Activated CD4-positive, alpha-beta T cell treated with anti-CD3 and anti-CD28 coated beads, Interleukin-2, amount 10 ng/mL, durations not matched to agents 7 days and 5 days (primary cell): ENCODE measurements at places on chromosomes 16 and 17.

GRCh38 chr17:51764387-51764971, 394.0 kb downstream of the CA10 start:
- DNase-seq: peak; percentile 59

GRCh38 chr17:38464723-38465390, 36.6 kb downstream of the ARHGAP23 start:
- no peak for DNase-seq

DNA sequence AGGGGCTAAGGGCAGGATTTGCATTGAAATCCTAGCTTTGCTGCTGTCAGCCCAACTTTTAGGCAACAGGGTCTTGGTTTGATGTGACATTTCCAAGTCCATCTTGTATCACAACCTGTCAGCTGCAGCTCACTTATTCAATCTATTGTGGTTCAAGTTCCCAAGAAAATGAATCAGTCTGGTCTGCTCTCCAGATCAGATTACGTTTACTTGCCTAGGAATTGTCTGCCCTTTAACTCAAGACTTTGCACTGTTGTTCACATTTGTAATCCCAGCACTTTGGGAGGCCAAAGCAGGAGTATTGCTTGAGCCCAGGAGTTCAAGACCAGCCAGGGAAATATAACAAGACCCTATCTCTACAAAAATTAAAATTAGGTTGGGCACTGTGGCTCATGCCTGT, 10.0 kb downstream of the STX4 start:
- no peak for DNase-seq

DNA sequence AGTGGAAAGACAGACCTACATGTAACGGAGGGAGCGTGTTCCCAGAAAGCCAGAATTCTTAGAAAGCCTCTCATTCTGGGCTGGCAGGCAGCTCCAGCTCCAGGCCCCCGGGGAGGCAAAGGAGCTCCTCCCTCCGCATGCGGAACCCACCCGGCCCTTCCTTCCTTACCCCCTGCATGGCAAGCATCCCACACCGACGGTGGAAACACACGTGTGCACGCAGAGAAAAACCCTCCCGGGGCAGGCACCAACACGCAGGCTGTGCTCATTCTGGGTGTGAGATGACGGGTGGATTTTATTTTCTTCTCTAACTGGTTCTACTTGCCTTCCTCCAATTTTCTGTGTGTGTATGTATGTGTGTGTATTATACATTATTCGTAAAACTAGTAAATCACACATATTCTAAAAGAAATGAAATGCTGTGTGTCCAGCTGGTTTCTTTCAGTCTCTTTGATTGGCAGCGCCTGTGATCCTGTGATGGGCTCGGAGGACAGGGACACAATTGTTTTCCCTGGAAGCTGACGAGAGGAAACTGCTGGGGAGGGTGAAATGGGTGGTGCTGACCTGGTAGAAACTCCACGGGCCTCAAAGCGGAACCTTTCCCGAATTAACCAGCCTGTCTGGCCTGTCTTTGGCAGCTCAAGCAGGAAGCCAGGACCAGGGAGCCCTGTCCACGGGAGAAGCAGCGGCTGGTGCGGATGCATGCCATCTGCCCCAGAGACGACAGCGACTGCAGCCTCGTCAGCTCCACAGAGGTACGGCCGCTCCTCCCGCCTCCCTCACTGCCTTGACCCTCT, 22.2 kb downstream of the CARD14 start:
- no peak for DNase-seq

DNA sequence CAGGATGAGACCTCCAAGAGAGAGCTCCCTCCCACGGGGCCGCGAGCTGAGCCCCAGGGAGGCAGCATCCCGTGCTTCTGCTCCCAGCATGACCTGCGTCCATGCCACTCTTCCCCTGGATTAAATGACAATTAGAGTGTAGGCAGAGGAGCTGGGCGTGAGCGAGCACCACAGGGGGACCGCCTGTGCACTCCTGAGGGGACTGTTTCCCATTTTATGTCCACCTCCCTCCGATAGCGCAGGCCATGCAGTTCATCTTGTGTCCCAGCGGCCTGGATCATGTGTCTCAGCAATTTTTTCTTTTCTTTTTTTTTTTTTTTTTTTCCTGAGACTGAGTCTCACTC, 5.8 kb upstream of the IL17C start:
- DNase-seq: no peak

- DNase-seq: no peak
These were observed 47.1 kb upstream of the TEKT3 start for GRCh38 chr17:15388356-15389041.

- no peak for DNase-seq
These were observed 120.6 kb upstream of the RPL38 start for GRCh38 chr17:74082886-74083285.

- DNase-seq: no peak
These were observed 2.3 kb downstream of the NGFR start for GRCh38 chr17:49497148-49498028.

- peak; percentile 73 for DNase-seq
These were observed 12.0 kb upstream of the MEOX1 start for GRCh38 chr17:43673516-43674323.

DNA sequence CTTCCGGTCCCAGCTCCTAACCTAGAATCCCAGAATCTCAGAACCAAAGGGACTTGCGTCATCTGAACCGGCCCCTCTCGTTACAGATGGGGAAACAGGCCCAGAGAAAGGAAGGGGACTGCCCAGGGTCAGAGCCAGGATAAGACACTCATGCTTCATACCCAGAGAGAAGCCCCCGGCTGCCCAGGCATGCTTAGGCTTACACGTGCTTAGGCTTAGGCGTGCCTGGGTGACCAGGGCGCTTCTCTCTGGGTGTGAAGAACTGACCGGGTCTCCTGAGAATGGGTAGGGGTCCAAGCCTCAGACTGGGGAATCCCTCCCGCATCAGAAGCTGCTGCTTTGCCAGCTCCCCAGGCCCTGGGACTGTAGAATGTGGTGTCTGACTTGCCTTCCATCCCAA, 29.9 kb upstream of the DNAI2 start:
- no peak for DNase-seq

GRCh38 chr16:4386451-4386805, 14.8 kb downstream of the VASN start:
- DNase-seq: no peak

GRCh38 chr16:10949424-10949970, 5.1 kb downstream of the CLEC16A start:
- DNase-seq: peak; percentile 79

- no peak for DNase-seq
These were observed 120.3 kb downstream of the CHD9 start for GRCh38 chr16:53175118-53175517.

DNA sequence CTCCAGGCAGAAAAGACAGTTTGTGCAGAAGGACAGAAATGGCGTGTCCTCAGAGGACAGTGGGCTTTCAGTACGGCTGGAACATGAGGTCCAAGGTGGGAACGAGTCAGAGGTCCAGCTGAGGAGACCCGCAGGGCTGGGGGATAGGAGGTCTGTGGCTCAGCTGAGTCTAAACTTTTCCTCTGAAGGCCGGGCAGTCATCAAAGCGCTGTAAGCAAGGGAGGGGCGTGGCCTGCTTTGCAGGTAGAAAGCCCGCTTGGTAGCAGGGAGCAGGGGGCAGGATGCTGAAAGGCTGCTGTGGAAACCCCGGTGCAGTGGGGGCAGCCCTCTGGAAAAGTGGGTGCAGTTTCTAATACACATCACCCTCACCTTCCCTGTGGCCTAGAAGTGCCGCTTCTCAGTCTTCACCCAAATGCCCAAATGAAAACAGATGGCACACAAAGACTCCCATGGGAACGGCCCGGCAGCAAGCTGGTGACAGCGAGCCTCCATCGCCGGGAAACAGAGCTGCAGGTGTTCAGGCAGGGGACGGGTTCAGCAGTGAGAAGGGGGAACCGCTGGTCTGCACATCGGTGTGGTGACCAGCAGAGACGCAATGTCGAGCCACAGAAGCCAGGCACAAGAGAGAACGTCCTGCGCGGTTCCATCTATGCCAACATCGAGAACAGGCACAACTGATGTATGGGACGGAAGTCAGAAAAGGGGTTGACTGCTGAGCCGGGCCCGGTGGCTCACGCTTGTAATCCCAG, 12.2 kb upstream of the OSGIN1 start:
- no peak for DNase-seq

DNA sequence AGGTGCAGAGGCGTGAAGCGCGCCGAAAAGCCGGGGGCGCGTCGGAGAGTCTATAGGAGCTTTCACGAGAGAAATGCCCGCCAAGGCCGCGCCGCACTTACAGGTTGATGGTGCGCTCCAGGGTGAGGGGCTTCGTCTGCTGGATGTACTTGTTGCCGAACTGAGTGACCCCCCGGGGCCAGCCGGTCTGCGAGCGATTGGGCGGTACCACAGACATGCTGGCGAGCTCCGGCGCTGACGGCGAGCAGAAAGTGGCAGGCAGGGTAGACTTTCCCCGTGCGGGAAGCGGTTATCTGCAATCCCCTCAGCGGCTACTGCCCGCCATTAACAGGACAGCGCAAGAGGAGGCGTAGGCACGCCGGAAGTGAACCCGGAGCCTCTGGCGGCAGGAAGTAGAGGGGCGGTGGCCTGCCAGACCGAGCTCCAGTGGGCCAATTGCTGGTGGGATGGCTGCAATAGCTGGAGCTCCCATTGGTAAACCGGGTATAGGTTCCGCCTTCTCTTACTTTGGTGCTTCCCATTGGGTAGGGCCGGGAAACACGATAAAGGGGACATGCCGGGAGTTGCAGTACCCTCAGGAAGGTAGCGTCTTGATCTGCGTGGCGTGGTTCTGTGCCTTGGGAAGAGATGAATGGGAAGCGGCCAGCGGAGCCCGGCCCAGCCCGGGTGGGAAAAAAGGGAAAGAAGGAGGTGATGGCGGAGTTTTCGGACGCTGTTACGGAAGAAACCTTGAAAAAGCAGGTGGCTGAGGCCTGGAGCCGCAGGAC, at the start of the genes NUDT21 and OGFOD1:
TSS of gene NUDT21 (minus strand) at position 347 of the 767 bp plus-strand sequence. CDS start at position 217, 130 bp downstream.
TSS of gene OGFOD1 (plus strand) at position 569 of the 767 bp plus-strand sequence. CDS start at position 628, 59 bp downstream.
- DNase-seq: peak; percentile 96

DNA sequence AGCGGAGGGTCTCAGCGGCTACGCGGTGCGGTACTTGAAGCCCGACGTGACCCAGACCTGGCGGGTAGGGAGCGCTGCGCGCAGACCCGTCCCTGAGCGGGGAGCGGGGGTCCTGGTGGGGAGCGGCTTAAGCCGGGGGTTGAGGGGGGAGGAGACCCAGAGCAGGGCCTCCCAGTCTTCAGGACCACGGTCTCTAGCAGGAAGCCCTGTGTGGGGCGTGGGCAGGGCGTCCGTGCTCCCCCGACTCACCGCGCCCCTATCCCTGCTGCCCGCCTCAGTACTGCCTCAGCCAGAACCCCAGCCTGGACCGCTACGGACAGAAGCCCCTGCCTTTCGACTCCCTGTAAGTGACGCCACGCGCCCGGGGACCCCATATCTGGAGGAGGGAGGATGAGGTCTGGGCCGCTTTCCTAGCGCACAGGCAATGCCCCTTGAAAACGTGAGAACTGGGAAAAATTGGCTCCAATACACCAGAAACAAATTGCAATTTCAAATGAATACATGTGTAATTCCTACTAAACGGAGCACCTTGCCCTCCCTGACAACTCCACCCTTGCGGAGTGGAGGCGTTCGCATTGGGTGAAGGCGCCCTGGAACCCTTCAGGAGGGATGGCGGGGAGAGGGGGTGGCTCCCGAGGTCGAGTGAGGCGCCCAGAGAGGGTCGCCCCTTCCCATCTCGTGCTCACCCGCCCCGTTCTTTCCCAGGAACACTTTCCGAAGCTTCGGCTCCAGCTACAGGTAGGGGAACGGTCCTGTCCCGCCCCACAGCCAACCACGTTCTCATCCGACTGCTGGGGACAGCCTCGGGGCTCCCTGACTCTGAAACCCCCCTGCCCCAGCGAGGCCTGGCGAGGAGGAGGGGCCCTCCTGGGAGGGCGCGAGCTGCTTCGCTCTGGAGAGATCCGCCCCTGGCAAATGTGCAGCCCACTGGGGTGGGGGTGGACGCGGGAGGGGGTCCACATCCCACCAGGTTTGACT, 14.6 kb upstream of the CNGB1 start:
- DNase-seq: no peak

DNA sequence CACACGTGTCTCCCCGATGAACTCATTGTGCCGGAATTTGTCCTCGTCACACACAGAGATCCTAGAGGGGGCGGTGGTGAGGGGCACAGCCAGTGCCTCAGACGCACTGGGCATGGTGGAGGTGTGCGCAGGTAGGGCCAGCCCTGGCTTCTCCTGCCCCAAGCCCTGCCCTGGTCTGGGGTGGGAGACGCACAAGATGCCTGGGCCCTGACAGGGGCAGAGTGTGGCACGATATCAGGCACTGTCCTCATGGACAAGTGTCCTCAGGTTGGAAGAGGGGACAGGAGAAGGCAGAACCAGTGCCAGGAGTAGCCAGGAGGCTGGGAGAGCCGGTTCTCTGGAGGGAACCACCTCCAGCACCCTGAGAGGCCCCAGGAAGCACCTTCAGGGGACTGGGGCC, 20.0 kb downstream of the DOC2B start:
- no peak for DNase-seq

- DNase-seq: no peak
These were observed 30.2 kb upstream of the ABCC3 start for GRCh38 chr17:50604513-50604912.

- DNase-seq: no peak
These were observed 575.5 kb upstream of the C16orf82 start for GRCh38 chr16:26491101-26491670.

GRCh38 chr17:72934927-72935326, 157.6 kb downstream of the SLC39A11 start:
- DNase-seq: no peak

DNA sequence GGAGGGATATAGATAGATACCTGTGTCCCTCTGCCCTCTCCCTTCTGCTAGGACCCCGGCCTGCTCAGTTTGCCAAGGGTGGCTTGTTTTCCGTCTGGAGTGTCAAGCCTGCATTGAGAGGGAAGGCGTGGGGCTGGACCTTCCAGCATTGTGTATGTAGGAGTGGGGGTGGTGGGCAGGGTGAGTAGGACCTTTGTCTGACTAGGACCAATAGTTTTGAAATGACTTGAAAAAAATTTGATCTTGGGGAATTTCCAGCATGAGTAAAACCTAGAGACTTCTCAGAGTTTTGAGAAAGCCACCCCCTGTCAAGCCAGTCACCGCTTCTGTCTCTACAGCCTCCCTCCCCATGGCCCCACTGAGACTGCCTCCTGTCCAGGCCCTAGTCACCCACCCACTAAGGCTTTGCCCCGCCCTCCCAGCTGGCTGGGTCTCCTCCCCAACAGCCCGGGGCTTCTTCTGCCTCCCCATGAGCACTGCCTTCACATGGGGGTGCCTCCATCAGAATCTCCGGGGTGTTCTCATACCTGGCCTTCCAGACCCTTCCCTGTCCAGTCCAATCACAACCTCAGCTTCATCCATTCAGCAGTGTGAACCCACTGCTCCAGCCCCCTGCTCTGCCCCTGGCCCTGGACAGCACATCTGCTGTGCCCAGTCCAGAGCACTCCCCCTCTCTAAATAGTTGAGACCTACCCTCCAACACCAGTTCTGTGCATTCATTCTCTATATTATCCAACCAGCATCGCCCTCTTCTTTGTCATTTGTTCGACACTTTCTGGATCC, 207.0 kb downstream of the MSI2 start:
- DNase-seq: peak; percentile 32

- no peak for DNase-seq
These were observed 472.0 kb downstream of the WWOX start for GRCh38 chr16:78571434-78571833.

GRCh38 chr16:65624666-65625065, 502.8 kb upstream of the CDH11 start:
- DNase-seq: no peak

GRCh38 chr16:47492428-47493377, 31.6 kb downstream of the PHKB start:
- no peak for DNase-seq
